ENCODE measurements at places on chromosomes 2 and 18.

GRCh38 chr18:36386150-36386920 lies 88.8 kb downstream of the FHOD3 start:
- DNase-seq, result no peak

DNA sequence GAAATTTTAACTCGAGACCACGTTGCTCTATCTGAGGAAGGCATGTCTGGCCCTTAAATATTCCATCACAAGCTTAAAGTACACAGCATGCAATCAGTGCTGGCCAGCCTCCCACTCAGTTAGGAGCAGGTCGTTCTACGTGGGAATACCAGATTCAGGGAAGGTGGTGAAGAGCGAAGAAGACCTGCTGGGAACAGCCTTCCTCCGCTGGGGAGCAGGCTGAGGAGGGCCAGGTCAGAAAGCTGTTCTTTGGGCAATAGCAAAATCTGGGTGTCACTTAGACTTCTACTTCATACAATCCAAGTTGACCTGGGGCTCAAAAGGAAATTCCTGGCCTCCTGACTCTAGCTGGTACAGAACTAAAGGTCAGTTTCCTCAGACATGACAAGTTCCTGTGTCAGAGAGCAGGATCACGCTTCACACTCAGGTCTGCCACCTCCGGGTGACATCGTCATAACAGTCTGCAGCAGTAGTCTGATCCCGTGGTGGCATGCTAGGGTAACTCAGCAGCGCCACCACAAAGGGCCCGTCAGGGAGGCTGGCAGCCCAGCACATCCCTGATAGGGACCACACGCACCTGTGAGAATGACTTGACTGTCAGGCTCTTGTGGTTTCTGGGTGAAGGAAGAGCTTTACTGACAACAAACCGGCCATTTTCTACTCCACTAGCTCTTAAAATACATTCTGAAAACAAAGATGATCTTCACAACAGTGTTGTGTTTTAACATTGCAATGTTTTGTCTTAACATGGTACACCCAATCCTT lies 35.2 kb upstream of the NAPG start:
- no peak for DNase-seq

DNA sequence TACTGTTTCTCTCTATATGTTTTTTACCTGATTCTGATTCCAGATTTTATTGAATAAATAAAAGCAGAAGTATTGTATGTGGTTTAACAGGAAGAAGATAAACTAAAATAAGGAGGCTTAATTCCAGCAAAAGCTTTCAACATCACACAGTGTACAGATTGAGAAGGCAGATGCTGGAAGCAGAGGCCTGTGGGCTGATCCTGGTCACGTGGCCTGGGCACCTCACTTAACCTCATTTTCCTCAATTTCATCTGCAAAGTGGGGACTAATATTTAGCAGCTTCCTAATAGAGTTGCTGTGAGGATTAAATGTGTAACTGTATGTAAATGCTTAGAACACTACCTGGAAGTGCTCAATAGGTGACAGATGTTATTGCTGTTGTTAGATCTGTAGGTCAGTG lies 58.0 kb downstream of the CDCA7 start:
- DNase-seq, result no peak

- no peak for DNase-seq
Measured at GRCh38 chr2:171505374-171505773, 16.9 kb upstream of the CYBRD1 start.

- DNase-seq, result no peak
Measured at GRCh38 chr18:48832938-48833700, 117.6 kb downstream of the SMAD7 start.

DNA sequence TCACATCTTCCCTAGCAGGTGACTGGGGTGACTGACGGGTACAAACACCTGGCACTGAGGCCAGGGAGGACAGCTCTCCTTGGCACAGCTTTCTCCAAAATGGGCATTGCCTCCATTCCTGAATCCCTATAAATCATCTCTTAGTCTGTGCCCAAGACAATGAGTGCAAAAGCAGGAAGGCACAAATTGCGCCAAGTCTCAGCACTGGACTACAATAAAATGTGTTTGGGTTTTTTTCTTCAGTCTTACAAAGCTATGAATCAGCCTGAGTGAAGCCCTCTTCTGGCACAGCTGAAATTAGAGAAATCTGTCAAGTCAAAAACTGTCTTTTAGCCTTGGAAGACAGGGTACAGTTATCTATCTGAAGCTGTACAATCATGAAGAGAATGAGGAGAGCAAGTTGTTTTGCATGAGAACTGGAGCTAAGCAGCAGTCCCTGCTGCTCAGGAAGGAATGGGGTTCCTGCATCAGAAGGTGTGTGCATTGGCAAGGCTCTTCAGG lies 90.8 kb downstream of the EPB41L3 start:
- no peak for DNase-seq

- DNase-seq, result no peak
Measured at GRCh38 chr2:164429354-164429753, 191.9 kb downstream of the GRB14 start.

DNA sequence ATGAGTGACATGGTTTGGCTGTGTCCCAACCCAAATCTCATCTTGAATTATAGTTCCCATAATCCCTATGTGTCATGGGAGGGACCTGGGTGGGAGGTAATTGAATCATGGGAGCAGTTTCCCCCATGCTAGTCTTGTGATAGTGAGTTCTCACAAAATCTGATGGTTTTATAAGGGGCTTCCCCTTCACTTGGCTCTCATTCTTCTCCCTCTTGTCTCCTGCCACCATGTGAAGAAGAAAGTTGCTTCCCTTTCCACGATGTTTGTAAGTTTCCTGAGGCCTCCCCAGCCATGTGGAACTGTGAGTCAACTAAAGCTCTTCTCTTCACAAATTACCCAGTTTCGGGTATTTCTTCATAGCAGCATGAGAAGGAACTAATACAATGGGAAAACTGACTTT lies 14.0 kb downstream of the DNAH7 start:
- no peak for DNase-seq

DNA sequence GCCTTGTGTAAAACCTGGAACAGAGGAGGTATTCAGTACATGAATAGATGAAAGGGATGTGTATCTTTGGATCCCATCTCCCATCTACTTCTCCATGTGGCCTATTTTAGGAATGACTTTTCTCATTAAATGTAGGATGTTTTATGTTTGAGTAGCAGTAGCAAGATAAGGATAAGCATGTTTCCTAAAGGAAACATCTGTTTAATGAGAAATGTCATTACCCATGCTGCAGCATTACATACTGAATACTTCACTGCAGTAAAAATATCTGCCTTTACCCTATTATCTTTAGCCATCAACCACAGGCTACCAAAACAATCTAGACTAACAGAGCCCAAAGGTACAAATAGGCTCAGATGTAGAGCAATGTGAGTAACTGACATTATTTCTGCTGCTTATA lies 419.2 kb upstream of the CYRIA start:
- DNase-seq, result no peak

DNA sequence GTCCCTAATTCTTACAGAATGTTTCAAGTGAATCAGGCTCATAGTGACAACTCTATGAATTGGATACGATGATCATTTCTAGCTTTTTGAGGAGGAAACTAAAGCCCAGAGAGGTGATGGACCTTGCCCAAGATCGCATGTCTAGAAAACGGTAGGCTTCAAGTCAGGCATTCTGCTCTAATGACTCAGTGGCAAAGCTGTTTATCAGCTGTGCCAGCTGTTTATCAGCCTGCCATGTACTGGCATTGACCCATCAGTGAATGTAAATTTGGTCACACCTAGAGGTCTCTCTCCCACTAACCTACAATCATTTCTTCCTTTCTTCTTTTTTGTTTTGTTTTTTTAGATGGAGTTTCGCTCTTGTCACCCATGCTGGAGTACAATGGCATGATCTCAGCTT lies 6.1 kb upstream of the DAW1 start:
- DNase-seq, result no peak

- no peak for DNase-seq
Measured at GRCh38 chr2:48600204-48600813, 17.3 kb upstream of the GTF2A1L start.

DNA sequence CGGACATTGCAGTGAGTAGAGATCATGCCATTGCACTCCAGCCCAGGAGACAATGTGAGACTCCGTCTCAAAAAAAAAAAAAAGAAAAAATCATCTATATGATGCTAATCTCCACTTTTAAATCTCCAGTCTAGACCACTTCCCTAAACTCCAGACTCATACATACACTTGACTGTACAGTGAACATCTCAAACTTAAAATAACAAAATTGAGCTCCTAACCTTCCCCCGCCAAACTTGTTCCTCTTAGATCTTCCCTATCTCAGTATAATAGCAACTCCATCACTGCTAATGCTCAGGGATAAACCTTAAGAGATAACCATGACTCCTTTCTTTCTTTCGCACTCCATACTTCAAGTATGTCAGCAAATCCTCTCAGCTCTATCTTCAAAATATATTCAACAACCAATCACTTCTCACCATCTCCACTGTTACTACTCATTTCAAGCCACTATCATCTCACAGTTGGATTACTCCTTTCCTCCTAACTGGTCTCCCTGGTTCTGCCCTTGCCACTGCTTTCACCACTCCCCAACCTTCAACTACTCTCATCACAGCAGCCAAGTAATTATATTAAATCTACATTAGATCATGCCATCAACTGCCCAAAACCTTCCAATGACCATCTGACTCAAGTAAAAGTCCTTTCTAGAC lies 12.0 kb downstream of the MEMO1 start:
- DNase-seq, result no peak

- DNase-seq, result no peak
Measured at GRCh38 chr2:149418065-149418464, 87.7 kb downstream of the LYPD6 start.

- no peak for DNase-seq
Measured at GRCh38 chr2:55585451-55586080, 31.9 kb downstream of the PPP4R3B start.

- no peak for DNase-seq
Measured at GRCh38 chr18:77677536-77677935, 427.9 kb downstream of the GALR1 start.

DNA sequence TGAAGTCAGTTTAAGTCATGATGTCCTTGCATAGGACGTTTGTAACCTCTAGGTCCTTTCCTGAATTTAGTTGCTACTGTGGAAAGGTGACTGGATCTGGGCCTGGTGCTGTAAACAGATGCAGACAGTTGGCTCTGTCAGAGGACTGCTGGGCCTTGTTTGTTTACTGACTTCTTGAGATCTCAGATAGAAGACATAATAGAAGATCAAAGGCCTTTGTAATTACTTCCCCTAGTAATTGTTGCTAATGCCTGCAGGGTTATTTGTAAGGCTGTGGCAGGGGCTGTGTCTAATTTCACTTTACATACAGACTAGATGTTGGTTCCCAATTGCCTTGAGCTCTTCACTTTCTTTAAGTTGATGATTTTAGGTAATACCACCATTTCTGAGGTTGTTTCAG lies 42.5 kb downstream of the LYPD6B start:
- DNase-seq, result no peak

DNA sequence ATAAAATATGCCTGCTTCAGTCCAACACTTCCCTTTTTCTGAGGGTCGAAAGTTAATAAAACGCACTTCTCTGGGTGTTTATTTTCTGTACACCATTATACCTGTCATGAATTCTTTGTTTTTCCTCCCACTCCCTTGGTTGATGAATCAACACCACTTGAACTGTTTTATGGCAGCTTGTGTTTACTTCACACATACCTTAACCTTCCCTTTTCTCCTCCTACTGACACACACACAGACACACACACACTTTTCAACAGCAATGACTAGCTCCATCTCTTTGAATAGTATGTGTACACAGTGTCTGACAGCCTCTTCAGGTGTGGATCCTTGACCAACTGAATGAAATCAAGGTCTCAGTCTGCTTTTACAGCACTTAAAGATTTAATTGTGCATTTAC lies 91.3 kb downstream of the SATB2 start:
- DNase-seq, result no peak

Measured in thoracic aorta (tissue), 2 donors.